ENCODE measurements at places on chromosomes 13 and 19.

DNA sequence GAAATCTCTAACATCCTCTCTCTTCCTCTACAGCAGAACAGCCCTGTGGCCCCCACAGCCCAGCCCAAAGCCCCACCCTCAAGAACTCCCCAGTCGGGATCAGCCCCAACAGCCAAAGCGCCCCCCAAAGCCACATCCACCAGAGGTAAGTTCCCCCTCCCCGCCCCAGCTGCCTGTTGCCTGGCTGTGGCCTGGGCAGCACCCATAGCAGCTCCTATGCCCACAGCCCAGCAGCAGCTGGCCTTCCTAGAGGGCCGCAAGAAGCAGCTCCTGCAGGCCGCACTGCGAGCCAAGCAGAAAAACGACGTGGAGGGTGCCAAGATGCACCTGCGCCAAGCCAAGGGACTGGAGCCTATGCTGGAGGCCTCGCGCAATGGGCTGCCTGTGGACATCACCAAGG lies 14.5 kb downstream of the CC2D1A start:
- DNase-seq = no peak

- peak; percentile 47 for DNase-seq
Measured at GRCh38 chr13:39149896-39150295, 111.6 kb downstream of the NHLRC3 start.

GRCh38 chr13:88887045-88887662 lies 1216.0 kb downstream of the SLITRK5 start:
- DNase-seq = no peak

DNA sequence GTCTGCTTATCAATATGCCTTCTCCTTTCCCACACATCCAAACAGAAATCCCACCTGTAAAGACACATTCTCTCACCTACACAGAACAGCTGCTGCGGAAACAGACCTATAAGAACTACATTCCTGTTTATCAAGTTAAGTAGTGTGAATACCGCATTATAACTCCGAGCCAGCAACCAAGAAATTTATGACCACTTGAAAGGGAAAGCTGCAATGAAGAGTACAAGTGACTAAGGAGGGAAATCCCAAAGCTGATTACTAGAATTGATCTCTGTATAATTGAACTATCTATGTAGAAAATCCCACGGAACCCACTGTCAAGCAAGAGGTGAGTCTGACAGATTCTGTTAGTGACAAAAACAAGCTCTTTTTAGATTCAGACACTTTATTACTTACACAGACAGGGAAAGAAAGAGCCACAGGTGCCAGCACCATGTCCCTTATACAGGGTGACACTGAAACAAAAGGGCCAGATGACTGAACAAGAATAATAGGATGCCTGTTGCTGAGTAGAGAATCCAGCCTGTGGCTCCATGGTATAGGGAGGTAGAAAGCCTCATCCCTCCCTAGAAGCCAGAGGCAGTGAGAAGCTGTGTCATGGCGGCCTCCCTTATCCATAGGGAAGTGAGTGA lies 1.6 kb upstream of the IGFL4 start:
- DNase-seq = peak; percentile 69

DNA sequence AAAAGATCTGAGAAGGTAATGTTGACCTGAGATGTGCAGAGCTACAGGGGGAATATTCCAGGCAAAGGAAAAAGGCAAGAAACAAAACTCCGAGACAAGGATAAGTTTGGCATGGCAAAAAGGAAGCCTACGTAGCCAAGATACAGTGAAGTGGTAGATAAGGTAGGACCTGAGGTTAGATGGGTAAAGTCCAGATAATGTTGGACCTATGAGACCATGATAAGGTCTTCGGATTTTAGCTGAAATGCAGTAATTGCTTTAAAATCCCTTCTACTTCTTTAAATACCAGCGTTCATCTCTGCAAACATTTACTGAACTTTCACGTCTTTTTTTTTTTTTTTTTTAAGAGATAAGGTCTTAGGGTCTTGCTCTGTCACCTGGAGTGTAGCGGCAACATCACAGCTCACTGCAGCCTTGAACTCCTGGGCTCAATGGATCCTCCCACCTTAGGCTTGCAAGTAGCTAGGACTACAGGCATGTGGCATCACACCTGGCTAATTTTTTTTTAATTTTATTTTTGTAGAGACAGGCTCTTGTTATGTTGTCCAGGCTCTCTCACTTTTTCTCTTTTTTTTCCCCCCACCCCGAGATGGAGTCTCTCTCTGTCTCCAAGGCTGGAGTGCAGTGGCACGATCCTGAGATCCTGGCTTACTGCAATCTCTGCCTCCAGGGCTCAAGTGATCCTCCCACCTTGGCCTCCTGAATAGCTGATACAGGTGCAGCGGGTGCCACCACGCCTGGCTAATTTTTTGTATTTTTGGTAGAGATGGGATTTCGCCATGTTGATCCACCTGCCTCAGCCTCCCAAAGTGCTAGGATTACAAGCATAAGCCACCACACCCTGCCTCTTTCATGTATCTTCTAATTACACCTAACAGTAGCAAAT lies 4.2 kb upstream of the WBP4 start:
- DNase-seq = no peak

DNA sequence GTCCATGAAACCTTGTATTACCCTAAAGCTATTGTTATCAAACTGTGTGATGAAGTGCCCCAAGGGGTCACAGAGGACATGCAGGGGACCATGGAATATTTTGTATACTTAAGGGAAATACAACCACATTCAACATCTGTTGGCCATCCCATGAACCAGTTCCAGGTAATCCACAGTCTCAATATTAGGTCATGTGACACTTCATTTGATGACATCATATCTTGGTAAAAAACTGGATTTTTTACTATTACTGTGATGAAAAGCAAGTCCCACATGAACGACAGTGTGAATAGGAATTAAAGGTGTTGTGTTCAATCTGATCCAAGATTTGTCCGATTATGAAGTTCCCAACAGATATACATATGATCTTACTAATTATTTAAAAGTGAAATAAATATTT lies 355.2 kb downstream of the IRS2 start:
- no peak for DNase-seq

GRCh38 chr19:28135825-28136224 lies 1077.1 kb downstream of the UQCRFS1 start:
- DNase-seq = no peak

- no peak for DNase-seq
Measured at GRCh38 chr13:78867655-78868054, 208.7 kb upstream of the OBI1 start.

DNA sequence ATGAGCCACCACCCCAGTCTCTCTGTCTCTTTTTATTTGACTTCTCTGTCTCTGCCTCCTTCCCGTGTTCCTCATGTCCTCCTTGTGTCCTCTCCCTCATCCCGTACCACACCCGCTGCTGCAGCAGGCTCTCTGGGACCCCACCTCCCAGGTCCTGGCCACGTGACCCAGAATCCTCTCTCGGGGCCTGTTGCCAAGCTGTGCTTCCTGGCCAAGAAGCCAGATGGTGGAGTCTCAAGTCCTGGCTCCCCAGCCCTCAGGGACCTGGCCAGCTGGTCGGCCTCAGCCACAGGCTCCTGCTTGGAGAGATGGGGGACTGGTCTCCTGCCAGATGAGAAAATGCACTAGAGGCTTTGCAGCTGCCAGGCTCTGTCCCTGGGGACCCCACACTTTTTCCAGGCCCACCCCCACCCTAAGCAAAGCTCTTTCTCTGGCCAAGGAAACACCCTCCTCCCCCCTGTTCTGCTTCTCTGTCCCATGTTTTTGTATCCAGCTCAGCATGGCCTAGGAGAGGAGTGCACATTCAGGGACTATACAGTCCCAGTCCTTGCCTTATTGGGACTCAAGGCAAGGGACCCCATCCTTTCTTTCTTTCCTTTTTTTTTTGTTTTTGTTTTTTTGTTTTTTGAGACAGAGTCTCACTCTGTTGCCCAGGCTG lies 34.3 kb upstream of the SHKBP1 start:
- peak; percentile 69 for DNase-seq

GRCh38 chr13:71663431-71663830 lies 203.6 kb downstream of the DACH1 start:
- no peak for DNase-seq

DNA sequence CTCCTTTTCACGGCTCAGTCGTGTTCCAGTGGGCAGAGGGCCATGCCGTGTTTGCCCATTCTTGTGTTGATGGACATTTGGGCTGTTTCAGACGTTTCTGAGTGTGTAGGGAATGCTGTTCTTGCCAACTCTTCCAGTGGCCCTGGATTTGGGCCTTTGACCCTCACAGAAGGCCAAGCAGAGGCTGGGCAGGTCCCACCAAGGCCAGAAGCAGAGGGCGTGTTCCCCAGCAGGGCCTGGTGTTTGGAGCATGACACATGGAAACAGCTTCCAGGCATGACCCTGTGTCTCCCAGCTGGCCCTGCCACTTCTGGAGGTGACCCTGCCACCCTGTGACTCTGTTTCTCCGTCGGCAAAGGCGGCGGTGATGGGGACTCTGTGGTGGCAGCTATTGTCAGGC lies 35.9 kb downstream of the EFNA2 start:
- no peak for DNase-seq

- no peak for DNase-seq
Measured at GRCh38 chr19:32266460-32266859, 79.0 kb upstream of the ZNF507 start.

- no peak for DNase-seq
Measured at GRCh38 chr13:30148171-30148754, 159.1 kb downstream of the KATNAL1 start.

DNA sequence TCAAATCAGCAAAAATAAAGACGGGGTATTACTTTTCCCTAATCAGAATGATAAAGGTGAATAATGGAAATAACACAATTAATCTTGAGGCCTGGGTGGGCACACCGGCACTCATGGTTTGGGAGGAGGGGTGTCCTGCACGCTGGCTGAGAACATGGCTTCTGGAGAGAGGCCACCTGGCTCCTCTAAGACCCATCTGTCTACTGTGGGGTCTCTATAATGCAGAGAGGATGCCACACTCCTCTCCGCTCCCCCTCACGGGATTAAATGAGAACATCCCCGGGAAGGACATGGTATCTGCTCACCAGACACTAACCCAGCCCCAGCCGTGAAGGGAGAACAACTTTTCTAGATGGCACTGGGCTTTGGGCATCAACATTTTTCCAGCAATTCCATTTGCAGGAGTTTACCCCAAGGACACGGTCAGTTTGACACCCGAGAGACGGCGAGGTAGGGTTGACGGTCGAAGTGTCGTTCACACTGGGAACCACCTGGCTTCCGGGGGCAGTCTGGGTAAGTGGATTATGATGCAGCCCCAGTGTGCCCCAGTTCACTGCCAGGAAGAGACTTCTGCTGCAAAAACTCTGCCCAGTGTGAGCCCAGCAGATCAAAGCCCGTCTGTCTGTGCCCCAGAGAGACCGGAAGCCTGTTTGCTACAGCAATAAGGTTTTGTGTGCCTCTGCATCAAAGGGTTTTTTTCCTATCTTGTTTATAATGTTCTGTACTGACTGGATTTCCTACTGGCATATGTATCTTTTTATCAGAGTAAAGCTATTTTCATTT lies 56.6 kb downstream of the CEBPG start:
- DNase-seq = no peak

DNA sequence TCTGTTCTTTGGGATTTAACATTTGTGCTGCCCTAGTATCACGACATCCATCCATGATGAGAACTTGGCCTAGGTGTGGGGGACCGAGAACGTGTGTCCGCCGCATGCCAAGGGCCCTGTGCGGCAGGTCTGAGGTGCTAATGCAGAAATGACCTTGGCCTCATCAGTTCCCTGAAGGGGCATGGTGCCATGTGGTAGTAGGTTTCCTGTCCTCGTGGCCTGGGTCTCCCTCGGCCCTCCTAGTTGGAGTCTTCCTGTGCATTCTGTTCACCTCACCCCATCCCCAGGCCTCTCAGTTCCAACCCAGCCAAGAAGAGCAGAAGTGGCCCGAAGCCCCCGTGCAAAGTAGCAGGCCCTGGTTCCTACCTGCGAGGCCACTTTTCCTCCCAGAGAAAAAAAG lies 59.8 kb downstream of the GGACT start:
- no peak for DNase-seq

DNA sequence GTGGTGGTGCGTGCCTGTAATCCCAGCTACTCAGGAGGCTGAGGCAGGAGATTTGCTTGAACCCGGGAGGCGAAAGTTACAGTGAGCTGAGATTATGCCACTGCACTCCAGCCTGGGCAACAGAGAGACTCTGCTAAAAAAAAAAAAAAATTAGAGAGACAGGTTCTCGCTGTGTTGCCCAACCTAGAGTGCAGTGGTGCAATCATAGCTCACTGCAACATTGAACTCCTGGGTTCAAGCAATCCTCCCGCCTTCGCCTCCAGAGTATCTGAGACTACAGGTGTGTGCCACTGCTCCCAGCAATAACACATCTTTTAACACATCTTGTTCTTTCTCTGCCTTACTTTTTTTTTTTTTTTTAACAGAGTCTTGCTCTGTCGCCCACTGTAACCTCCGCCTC lies 32.7 kb downstream of the CLEC17A start:
- DNase-seq = no peak

- DNase-seq = no peak
Measured at GRCh38 chr13:35797991-35798390, 321.5 kb upstream of the MAB21L1 start.

GRCh38 chr19:2469102-2469914 lies 6.6 kb upstream of the GADD45B start:
- no peak for DNase-seq

GRCh38 chr13:25190771-25191170 lies 18.7 kb upstream of the AMER2 start:
- DNase-seq = no peak

GRCh38 chr19:583198-583967 lies 6.3 kb upstream of the HCN2 start:
- no peak for DNase-seq

DNA sequence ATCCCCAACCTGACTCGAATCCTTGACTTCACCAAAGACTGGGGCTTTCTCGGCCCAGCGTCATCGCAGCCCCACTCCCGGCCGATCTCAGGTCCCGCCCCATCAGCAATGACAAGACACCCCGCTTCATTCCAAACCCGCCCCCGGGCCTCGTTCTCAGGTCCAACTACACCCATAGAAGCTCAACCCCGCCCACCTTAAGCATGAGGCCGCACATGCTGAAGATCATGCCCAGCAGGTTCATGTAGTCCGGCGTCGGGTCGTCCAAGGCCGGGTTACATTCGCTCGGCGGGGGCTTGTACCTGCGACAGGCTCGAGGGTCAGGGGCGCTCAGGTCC lies 2.3 kb downstream of the WDR83 start:
- DNase-seq = no peak

DNA sequence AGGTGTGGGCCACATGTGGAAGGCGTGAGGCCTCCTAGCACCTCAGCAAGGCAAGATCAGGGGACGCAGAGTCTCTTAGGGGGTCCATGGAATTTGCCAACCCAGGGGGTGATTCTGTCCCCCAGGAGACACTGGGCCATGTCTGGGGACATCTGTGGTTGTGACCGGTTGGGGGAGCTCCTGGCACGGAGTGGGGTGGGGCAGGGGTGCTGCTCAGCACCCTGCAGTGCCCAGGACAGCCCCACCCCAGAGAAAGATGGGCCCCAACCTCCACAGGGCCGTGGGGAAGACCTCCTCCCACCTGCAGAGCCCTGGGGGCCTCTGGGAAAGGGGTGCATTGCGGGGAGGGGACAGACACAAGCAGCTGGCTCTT lies 4.0 kb downstream of the MKNK2 start:
- DNase-seq = no peak
